ENCODE measurements at places on chromosomes 2 and 18.

GRCh38 chr2:7552825-7553570, 635.8 kb downstream of the RNF144A start:
- no peak for DNase-seq

DNA sequence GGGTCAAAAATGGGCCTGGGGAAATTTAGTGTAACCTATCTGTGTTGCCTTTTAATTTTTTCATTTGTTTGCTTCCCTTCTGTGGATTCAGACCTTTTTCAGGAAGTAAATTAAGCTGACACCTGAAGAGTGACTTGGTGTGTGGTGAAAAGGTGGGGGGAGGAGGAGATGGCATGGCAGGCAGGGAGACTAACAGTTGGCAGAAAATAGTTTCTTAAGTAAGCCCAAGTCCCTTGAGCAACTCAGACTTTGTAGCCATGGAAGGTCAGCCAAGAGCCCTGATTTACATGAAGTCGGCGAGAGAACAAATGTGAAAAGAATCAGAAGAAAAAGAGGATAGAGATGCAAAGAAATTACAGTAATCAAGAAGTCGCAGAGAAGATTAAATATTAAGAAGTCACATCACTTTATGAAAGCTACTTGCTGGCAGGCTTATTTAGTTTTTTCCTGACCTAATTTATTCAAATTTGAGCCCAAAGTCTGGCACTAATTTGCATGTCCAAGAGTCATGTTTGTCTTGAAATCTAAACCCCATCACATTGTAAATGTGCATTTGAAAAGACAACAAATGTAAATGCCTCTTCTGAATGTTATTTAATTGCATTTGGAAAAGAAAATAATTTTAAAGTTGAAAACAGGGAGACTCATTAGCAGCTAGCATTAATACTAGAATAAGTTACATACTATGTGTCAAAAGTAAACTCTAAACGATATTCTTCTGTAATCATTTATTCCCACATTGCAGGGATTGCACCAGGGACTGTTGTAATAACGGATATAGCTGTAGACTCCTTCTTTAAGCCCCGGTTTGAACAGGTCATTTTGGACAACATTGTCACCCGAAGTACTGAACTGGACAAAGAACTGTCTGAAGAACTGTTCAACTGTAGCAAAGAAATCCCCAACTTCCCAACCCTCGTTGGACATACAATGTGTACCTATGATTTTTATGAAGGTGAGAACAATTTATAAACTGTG, 19.3 kb downstream of the UPP2 start:
- DNase-seq, result no peak

DNA sequence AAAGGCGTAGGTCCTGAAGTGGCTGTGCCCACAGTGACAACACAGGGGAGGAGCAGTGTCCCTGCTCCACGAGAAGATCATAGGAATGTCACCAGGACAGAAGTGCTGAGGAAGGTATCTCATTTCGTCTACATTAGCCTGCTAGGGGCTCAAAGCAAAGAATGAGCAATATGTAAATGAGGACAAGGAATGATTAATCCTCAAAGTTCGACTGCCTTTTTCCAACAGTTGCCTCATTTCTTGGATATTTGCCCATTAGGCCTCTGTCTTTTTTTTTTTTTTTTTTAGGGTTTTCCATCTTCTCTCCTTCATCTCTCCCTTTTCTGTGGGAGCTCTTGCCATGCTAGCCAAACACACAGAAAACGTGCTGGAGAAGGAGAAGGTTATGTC, 105.2 kb upstream of the ARHGAP28 start:
- peak; percentile 68 for DNase-seq

GRCh38 chr2:120858361-120859106, 122.9 kb downstream of the GLI2 start:
- DNase-seq, result no peak

- no peak for DNase-seq
Observed at GRCh38 chr2:96528006-96528699, 8.4 kb upstream of the ARID5A start.

DNA sequence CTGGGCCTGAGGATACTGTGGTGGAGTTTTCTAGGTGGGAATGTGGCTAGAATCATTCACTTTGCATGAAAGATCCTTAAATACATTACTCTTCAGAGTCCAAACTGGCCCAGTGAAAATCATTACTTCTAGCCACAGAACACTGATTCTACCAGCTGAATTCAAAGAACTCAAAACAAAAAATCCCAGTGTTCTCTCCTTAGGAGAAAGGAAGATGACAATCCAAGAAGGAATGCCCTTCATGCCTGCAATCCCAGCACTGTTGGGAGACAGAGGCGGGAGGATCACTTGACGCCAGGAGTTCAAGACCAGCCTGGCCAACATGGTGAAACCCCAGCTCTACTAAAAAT, 35.2 kb downstream of the FAM228A start:
- DNase-seq, result no peak

GRCh38 chr2:109712746-109713145, 81.4 kb upstream of the RGPD5 start:
- DNase-seq, result no peak

DNA sequence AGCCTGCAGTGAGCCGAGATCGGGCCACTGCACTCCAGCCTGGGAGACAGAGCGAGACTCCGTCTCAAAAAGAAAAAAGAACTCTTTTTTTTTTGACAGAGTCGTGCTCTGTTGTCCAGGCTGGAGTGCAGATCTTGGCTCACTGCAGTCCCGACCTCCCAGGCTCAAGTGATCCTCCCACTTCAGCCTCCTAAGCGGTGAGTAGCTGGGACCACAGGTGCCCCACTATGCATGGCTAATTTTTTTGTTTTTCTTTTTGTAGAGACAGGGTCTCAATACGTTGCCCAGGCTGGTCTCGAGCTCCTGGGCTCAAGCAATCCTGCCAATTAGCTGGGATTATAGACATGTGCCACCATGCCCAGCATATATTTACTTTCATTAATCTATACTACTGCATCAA, 12.5 kb upstream of the INO80D start:
- no peak for DNase-seq

- DNase-seq, result no peak
Observed at GRCh38 chr18:52242711-52243110, 97.3 kb upstream of the DCC start.

DNA sequence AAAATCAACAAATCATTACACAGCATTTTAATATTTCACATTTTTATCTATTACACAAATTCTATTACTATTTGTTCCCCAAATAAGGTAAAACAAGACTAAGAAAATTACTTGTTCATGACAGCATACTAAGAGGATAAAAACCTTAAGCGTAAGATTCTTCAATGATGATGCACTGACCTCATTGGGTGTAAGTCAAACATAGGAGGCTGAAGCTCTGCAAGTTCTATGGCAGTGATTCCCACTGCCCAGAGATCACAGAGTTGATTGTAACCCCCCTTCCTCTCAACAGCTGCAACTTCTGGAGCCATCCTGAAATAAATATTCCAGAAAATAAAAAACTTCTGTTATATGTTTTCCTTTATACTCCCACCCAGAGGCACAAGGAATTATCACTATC, 82.2 kb upstream of the CDKL4 start:
- no peak for DNase-seq

- DNase-seq, result no peak
Observed at GRCh38 chr18:58557008-58557435, 71.9 kb downstream of the ALPK2 start.

GRCh38 chr2:37881397-37881796, 43.7 kb upstream of the RMDN2 start:
- no peak for DNase-seq

- DNase-seq, result no peak
Observed at GRCh38 chr2:229463841-229464346, 192.8 kb upstream of the PID1 start.

DNA sequence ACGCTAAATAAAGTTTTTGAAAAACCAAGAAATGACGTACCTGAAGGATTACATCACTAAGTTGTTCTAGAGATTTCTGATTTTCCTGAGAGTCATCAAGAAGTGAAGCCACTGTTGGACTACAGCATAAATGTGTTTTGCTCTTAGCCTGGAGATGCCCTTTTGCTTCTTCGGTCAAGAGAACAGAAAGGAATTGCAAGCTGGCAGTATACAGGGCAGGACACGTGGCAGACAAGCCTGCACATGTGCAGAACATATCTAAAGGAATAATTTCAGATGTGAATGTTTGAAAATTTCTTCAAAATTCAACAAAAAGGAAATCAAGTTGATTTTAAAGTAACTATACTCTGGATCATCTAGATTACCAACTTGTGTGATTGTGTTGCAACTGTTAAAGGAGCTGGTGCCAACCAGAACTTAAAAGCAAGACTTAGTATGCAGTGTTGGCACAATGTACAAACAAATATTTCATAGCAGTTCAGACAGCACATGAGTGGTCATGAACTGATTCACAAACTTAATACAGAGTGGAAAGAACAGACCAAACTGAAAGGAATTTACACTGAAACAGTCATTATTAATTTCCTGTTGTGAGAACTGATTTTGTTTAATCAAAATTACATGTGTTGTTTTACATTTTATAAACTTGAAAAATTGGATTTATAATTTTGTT, 100.4 kb upstream of the CD226 start:
- peak; percentile 53 for DNase-seq

DNA sequence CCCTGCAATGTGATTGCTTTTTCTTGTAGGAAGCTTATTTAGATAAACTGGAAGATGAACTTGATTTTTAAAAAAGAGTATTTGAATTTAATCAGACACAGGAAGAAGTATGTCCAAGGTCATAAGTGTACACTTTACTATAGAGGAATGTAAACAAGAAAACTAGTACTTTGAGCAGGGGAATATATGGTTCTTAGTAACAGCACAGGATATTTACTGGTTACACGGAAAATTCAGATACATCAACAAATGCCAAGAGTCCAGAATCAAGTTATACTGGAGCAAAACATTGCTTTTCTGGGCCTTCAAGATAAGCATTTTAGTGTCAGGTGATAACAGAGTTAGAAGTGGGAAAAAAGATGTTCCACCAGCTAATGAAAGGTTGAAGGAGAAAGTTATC, 75.5 kb downstream of the EFEMP1 start:
- DNase-seq, result no peak

DNA sequence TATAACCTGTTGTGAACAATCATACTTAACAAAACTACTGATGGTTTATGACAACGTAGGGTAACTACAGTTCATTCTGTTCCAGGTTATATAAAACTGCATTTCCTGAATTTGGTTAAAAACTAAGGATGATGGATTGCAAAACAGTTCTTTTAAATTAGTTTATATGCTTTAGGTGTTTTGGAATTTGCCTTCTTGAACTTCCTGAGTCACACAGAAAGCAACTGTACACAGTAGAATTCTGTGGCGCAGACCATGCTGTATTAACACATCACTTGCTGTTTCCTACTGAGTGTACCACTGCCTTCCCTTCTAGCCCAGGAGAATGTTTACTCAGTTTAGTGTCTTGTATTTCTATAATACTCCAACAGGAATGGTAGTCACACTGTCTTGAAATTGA, 19.4 kb downstream of the ITGB1BP1 start:
- no peak for DNase-seq

DNA sequence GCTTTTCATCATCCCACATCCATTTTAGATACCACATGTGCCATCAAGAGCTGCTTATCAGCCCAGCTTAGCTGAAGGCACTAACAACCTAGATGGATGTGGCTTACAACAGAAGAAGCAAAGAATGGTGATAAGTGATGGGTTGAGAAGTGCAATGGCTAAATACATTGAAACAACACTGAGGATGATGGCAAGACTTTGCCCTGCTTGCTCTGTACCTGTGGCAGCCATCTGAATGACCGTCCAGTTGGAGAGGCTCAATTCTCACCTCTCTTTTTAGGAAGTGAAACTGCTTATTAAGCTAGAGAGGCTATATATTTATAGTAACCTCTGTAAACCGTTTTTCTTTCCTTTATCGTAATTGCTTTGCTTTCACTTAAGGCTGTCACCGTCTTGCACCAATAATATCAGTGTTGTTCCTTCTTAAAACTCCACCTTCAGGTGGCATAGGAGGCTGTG, 5.7 kb downstream of the GPATCH11 start:
- no peak for DNase-seq

DNA sequence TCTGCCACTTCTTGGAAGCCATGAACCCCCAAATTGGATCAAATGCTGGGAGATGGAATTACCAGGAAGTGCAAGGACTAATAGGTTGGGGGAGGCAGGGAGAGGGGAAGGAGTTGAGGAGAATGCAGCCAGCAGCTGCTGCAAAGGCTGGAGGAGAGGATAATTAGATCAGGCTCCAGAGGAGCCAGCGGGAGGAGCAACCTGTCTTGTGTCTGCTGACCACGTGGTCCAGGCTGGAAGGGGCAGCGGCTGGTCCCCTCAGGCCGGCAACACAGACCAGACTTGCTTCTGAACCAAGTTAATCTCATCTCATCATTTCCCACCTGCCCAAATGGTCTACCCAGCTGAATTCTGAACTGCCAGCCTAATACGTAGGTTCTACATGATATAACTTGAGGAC, 68.3 kb downstream of the MRO start:
- DNase-seq, result no peak

- no peak for DNase-seq
Observed at GRCh38 chr2:221817052-221817451, 244.9 kb upstream of the EPHA4 start.

GRCh38 chr18:5122272-5122671, 74.8 kb downstream of the AKAIN1 start:
- DNase-seq, result no peak

DNA sequence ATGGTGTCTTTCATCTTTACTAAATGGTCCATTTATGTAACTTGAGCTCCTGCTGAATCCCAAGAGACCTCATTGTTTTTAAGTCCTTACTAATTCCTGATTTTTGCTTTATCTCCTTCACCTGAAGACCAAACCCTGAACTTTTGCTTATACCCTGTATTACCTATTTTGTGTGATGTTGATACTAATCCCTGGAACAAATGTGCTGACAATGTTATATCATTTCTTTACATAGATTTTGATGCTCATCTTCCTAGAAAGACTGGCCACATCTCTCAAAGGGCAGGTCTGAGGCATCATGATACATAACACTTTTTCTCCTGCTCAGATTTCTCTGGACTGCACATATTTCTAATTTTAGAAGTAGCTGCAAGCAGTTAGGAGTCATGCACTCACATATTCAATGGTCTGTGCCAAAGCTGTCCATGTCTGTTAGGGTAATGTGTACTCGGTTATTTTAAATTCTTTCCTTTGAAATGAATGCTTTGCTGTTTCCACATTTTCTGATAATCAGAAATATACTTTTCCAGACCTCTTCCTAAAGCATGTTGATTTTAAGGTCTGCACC, 427.9 kb upstream of the HNRNPA3 start:
- no peak for DNase-seq

- DNase-seq, result peak; percentile 36
Observed at GRCh38 chr2:203900253-203900652, 32.7 kb downstream of the CTLA4 start.

- DNase-seq, result peak; percentile 55
Observed at GRCh38 chr2:176931588-176932563, 280.7 kb upstream of the HNRNPA3 start.

DNA sequence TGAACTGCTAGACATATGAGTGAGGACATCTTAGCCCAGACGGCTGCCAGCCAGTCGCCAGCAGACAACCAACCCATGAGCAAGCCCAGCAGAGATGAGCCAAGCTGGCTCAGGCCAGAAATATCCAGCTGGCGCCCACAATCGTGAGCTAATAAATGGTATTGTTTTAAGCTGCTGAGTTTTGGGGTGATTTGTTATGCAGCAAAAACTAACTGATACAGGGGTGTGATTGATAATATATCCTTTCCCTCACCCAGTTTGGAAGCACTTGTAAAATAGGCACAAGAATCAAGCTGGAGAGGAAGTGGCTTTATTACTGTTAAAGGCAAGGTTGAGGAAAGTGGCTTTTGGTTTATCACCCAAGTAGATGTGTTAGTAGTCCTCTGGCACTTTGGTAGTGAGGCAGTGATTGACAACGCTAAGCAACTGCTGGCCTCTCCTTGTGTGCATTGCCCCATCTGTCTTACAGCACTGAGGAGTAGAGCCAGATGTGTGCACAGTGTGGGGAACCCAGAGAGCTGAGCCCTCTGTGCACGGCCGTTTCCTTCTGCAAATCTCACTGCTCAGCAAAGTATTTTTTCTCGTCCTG, 110.1 kb downstream of the MYO1B start:
- DNase-seq, result no peak
